Cerebellum (tissue), 4 donors: ENCODE measurements at places on chromosomes 4 and X.
A peak's percentile ranks its signal among the peaks of the same experiment; 100 is the strongest.

- no peak for DNase-seq
Measured at GRCh38 chrX:11580789-11581188, 84.9 kb downstream of the ARHGAP6 start.

DNA sequence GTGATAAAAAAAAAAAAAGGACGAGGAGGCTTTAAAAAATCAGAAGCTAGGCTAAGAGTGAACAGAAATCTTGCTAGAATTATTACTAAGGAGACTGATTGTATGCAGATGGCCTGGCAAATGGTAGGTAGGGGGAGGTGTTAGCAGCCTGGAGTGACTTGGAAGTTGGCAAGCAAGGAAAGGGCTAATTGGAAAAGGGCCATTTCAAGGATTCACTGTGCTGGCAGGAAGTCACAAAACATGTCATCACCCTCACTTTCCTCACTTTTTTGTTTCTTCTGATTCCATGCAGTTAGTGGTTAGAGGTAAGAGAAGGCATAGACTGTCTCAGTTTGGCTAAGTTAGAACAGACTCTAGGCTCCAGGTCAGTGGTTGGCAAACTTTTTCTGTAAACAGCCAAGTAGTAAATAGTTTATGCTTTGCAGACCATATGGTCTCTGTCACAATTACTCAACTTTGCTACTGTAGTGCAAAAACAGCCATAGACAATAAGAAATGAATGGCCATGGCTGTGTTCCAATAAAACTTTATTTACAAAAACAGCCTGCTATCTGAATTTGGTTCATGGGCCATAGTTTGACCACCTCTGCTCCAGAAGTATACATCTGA lies 646.5 kb upstream of the ACTRT1 start:
- DNase-seq, result peak; percentile 22

- DNase-seq, result no peak
Measured at GRCh38 chr4:112141366-112142138, 3.7 kb upstream of the FAM241A start.

GRCh38 chrX:63809173-63809572 lies 24.2 kb upstream of the ARHGEF9 start:
- no peak for DNase-seq

DNA sequence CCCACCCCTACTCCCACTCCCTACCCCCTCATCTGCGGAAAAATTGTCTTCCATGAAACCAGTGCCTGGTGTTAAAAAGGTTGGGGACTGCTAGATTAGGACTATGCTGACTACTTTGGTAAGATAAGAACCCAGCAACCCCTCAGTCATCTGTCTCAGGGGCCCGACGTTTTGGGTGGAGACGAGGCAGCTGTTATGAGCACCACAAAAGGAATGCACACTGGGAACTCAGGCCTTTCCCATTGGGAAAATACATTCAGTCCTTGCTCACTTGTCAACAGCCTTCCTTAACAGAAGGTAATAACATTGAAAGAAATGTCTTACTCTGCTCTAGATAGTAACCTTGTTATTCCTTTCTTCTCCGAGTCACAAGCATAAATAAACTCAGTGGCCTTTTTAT lies 310.8 kb downstream of the AFF2 start:
- no peak for DNase-seq
